Natural killer cell treated with Interleukin-12 subunit alpha and Interleukin-12 subunit beta and Interleukin-15 and Interleukin-18, amount 100 ng/mL, for 72 hours (primary cell): ENCODE measurements at places on chromosomes 3 and 15. TPM values are rescaled to one million over a fixed set of nuclear protein-coding genes. Genes with fewer than 3 reads are reported as not detected.

SEMA6D gene
- total RNA-seq = not detected

SRGAP3 gene
- 1.6 TPM for total RNA-seq

BOC gene
- not detected for total RNA-seq

ERICH6 gene
- 0.33 TPM for total RNA-seq

PCBP4 gene
- 8.4 TPM for total RNA-seq

SLC2A2 gene
- not detected for total RNA-seq

ARPP21 gene
- not detected for total RNA-seq

HHATL gene
- total RNA-seq = not detected

GOLGA8M gene
- 33.1 TPM for total RNA-seq

HTD2 gene
- 6.7 TPM for total RNA-seq

HES1 gene
- 0.28 TPM for total RNA-seq

GOLGA6A gene
- total RNA-seq = not detected

CHAC1 gene
- total RNA-seq = 13.1 TPM

ROBO1 gene
- 0.05 TPM for total RNA-seq

CSTA gene
- not detected for total RNA-seq

TTLL3 gene
- total RNA-seq = 50.0 TPM

SOX14 gene
- total RNA-seq = not detected

FBXW12 gene
- not detected for total RNA-seq

PLA1A gene
- 0.19 TPM for total RNA-seq

CCDC12 gene
- total RNA-seq = 58.0 TPM

CYP1A1 gene
- 4.6 TPM for total RNA-seq

CTDSPL2 gene
- total RNA-seq = 67.3 TPM

MYRIP gene
- total RNA-seq = not detected

MGLL gene
- 3.2 TPM for total RNA-seq

TUBGCP4 gene
- total RNA-seq = 24.3 TPM

ZBED2 gene
- 70.2 TPM for total RNA-seq

LRRIQ4 gene
- total RNA-seq = not detected

ALPK3 gene
- 0.67 TPM for total RNA-seq

GATM gene
- total RNA-seq = 1.6 TPM

ANKUB1 gene
- total RNA-seq = not detected

CYP11A1 gene
- total RNA-seq = 1.0 TPM

BFSP2 gene
- not detected for total RNA-seq

ATP10A gene
- total RNA-seq = 16.6 TPM

PIGB gene
- total RNA-seq = 27.5 TPM

CYP1A2 gene
- total RNA-seq = not detected

ULK3 gene
- 74.7 TPM for total RNA-seq

ISL2 gene
- 0.73 TPM for total RNA-seq

SPESP1 gene
- total RNA-seq = 0.50 TPM

NTRK3 gene
- 1.2 TPM for total RNA-seq
